ENCODE measurements at places on chromosomes 13 and 19.

- ATAC-seq = no peak
Measured at GRCh38 chr13:111938741-111939665, 127.9 kb upstream of the SOX1 start.

- no peak for ATAC-seq
Measured at GRCh38 chr13:99352351-99353245, 45.4 kb upstream of the GPR183 start.

GRCh38 chr19:52621376-52621775 is 16.8 kb downstream of the ZNF83 start:
- no peak for ATAC-seq

GRCh38 chr13:64459778-64460177 is 2770.4 kb downstream of the PCDH9 start:
- ATAC-seq = no peak

- ATAC-seq = peak; percentile 4
Measured at GRCh38 chr13:109787135-109787954, 962 bp upstream of the IRS2 start.

GRCh38 chr13:35889560-35889959 is 241.6 kb downstream of the DCLK1 start:
- ATAC-seq = no peak

GRCh38 chr13:81498969-81499368 is 1158.0 kb upstream of the SPRY2 start:
- ATAC-seq = no peak

DNA sequence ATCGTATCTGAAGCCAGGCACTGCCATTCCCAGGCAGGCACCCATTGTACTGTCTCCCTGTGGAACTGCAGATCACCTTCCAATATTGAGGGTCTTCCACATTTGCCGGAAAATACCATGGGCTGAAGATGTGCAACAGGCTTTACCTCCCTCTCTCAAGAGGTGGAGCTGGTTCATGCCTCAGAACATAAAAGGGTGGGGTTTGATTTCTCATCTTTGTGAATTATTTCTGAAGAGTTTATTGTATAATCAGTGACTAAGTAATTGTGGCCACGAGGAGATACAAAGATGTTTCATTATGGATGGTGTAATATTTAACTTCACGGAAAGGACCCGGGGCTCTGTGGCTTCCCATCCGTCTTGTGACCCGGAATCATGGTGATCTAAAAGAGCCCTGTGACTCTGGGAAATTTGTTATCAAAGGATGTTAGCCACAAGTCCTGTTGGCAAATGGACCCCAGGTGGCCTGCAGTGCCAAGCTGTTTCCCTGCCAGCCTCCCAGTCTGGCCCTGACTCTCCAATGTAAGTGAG is 230.5 kb downstream of the LACC1 start:
- ATAC-seq = no peak

DNA sequence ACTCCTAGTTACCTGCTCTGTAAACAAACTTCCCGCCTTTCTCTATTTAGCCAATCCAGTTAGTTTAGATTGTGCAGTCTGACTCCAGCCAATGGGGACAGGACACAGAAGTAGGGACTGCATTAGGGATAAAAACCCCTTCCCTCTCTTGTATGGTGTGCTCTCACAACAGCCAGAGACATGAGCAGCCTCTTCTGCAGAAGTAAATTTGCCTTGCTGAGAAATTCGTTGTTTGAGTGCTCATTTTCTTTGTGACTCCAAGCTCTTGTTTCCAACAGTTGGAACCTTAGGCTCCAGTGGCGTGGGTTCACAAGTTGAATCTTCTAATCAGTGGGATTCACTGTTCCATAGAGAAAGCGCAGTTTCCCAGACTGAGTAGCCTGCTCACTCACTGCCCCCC is 66.1 kb downstream of the ZNF93 start:
- ATAC-seq = no peak
